ENCODE measurements at places on chromosomes 1 and 21. TPM values are rescaled to one million over a fixed set of nuclear protein-coding genes. Genes with fewer than 3 reads are reported as not detected.

Gene SERINC2
- 34.1 TPM for total RNA-seq

Gene KRTAP11-1
- total RNA-seq = not detected

Gene PRAMEF9
- total RNA-seq = not detected

Gene ZNF670
- total RNA-seq = 0.88 TPM

Gene OLIG2
- total RNA-seq = 0.08 TPM

Gene FAM3B
- total RNA-seq = not detected

Gene C1QTNF12
- total RNA-seq = 1.4 TPM

Gene TNFRSF1B
- total RNA-seq = 7.5 TPM

Gene ALX3
- not detected for total RNA-seq

Gene NOTCH2
- 16.2 TPM for total RNA-seq

Gene USH2A
- not detected for total RNA-seq

Gene TMEM125
- not detected for total RNA-seq

Gene DNASE2B
- not detected for total RNA-seq

Gene CD5L
- 0.20 TPM for total RNA-seq

Gene DMRTA2
- total RNA-seq = not detected

Gene COL6A1
- 79.8 TPM for total RNA-seq

Gene CASQ2
- 74.3 TPM for total RNA-seq

Gene CRABP2
- 1.7 TPM for total RNA-seq

Gene NFASC
- total RNA-seq = 2.0 TPM

Gene CELSR2
- total RNA-seq = 9.8 TPM

Gene CD52
- 4.1 TPM for total RNA-seq

Gene NPPB
- not detected for total RNA-seq

Gene CELA3A
- 0.65 TPM for total RNA-seq

Gene DCST1
- total RNA-seq = 0.12 TPM

Gene ACKR1
- 11.1 TPM for total RNA-seq

Gene LRRC8B
- 15.7 TPM for total RNA-seq

Gene FASLG
- not detected for total RNA-seq

Gene ADAR
- 34.8 TPM for total RNA-seq

Gene AQP10
- not detected for total RNA-seq

Gene OVAAL
- not detected for total RNA-seq

Gene TMPRSS3
- total RNA-seq = 0.25 TPM

Gene SERPINC1
- 0.51 TPM for total RNA-seq

Gene SLC2A5
- 97.9 TPM for total RNA-seq

Gene HPDL
- total RNA-seq = 2.6 TPM

Gene RUNX3
- total RNA-seq = 0.58 TPM

Gene DNAJC6
- total RNA-seq = 0.86 TPM

Gene NSUN4
- 13.3 TPM for total RNA-seq

Gene CTSK
- 2.8 TPM for total RNA-seq

Gene TMEM54
- total RNA-seq = 7.0 TPM

Gene OR2G6
- total RNA-seq = not detected

Gene IBA57
- 11.3 TPM for total RNA-seq

Gene PLD5
- total RNA-seq = not detected

Gene KPRP
- not detected for total RNA-seq
